ENCODE measurements at places on chromosomes 1 and 21. TPM values are rescaled to one million over a fixed set of nuclear protein-coding genes. Genes with fewer than 3 reads are reported as not detected.

Gene CTH
- 16.2 TPM for polyA plus RNA-seq

Gene KRTAP6-2
- polyA plus RNA-seq = not detected

Gene RPRD2
- 58.3 TPM for polyA plus RNA-seq

Gene SDC3
- 24.8 TPM for polyA plus RNA-seq

DNA sequence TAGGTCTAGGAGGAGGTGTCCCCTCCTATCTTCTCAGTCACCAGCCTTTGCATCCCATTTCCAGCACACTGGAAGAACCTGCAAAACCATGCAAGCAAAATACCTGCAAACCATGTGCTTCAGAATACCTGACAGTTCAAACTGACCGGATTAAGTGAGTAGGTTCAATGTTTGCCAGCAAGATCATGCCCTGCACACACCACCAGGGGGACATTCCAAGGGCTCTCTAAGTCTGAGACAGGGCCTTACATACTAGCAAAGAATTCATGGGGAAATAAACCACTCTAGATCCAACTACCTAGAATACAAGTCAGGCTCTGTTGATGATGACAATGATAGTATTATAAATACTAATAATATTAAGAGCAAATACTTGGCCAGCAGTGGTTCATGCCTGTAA lies 27.6 kb downstream of the INPP5B start:
- DNase-seq = no peak

DNA sequence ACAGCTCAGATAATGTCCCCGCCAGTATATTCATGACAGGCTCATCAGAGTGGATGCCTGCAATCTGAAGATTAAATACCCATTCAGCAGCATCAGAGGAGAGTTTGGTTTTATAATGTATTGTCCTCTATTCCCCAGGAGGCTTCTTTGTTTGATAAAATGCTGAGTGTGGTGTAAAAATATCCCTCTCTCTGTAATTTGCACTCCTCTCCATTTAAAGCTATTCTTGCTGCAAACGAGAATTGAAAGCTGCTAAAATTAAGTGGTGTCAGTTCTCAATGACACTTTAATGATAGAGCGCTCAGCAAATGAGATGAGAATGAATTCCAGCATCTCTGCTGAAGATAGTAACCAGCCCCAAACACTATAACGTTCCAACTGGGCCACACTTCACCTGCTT lies 205.7 kb upstream of the RRP15 start:
- no peak for DNase-seq

Data from left kidney (tissue), 8 donors.